Stimulated activated CD4-positive, alpha-beta T cell treated with anti-CD3 and anti-CD28 coated beads, Interleukin-1b, Interleukin-23, amount 100 ng/mL, for 1 hour (primary cell): ENCODE measurements at places on chromosomes 11 and 22.

- DNase-seq: no peak
Observed at GRCh38 chr11:59000003-59000402, 60.7 kb downstream of the GLYATL1 start.

DNA sequence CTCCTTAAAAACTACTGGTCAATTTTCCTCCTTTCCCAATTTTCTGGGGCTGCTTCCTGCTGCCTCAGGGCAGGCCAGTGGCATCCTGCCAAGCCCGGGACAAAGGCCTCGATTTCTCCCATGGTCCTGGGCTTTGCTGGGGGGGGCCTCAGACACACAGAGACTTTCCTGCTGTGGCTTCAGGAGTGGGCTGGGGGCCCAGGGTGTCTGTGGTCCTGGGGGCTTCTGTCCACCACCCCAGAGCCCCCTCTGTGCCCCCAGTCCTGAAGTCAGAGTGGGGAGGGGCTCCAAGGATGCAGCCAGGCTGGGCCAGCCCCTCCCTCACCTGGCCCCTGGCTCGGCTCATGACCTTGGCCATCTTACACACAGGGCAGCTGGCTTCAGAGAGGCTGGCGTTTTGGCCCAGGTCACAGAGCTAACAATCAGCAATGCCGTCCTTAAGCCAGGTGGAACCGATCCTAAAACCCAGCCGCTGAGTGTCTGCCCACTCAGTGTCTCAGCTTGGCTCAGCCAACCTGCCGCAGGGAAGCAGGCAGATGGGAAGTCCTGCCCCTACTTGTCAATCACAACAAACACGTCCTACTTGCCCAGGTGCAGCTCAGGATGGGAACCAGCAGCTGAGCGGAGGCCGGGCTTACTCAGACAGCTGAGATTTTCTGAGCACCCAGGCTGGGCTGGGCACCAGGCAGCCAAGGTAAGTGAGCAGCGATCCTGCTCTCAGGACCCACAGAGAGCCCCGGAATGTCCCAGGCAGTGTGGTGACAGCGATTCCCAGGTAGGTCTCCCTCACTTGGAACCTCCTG, 34.6 kb downstream of the OSBPL5 start:
- DNase-seq: no peak

GRCh38 chr22:36463783-36464184, 17.7 kb downstream of the TXN2 start:
- DNase-seq: no peak

GRCh38 chr11:120034176-120034875, 103.6 kb downstream of the TRIM29 start:
- DNase-seq: no peak

GRCh38 chr22:24952837-24953383, 394 bp downstream of the KIAA1671 start:
- no peak for DNase-seq

DNA sequence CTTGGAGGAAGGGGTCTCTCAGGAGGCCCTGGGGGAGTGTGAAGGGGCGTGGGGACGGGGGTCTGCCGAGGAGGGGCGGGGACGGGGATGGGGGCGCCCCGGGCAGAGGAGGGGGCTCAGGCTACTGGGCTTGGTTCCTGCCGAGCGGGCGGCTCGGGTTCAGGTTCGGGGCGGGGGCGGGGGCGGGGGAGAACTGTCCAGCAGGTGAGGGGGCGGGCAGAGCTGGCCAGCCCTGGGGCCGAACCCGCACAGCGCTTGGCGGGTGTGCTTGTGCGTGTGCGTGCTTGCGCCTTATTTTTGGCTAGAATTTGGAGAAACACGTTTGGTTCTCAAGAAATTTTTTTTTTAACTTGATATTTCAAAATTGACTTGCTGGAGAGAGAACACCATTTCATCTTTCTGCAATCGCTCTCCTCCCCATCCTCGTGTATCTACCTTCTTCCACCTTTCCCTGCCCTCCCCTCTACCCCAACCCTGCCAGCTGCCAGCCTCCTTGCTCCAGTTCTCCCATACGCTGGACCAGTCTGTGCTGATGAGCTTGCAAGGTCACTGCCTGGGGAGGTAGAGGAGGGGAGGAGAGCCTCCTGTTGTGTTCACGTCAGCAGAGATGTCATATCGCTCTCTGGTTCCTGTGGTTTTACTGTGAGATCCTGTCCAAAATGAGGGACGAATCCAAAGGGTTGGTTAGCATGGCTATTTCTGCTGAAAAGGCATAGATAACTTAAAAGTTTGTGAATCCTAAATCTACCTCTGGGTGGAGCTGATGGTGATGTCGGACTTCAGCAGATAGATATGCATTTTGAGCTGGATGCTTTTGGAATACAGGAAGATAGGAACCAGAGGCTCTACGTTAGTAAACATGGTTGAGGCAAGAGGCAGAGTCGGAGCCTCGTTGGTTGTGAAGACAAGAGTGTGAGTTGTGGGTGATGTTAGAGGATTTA, 668 bp downstream of the MADD start:
- DNase-seq: no peak

GRCh38 chr11:64419818-64420485, 61.0 kb downstream of the RPS6KA4 start:
- no peak for DNase-seq

- no peak for DNase-seq
Observed at GRCh38 chr11:72831521-72832300, 17.5 kb downstream of the ATG16L2 start.

DNA sequence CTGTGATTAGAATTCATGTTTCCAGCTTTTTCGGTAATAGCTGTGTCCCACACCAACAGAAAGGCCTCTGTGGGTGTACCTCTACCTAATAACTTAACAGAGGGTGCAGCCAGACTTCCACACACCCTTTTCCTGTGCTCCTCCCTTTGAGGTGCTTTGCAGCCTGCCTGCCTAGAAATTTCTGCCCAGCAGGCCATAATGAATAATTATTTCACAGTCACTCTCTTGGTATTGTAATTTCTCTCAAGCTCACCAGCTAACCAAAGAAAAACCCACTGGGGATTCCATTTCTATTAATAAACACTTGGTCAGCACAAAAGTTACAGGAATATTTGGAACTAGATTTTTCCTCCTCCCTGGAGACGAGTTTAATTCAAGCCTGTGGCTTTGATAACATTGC, 13.3 kb downstream of the WT1 start:
- DNase-seq: no peak

DNA sequence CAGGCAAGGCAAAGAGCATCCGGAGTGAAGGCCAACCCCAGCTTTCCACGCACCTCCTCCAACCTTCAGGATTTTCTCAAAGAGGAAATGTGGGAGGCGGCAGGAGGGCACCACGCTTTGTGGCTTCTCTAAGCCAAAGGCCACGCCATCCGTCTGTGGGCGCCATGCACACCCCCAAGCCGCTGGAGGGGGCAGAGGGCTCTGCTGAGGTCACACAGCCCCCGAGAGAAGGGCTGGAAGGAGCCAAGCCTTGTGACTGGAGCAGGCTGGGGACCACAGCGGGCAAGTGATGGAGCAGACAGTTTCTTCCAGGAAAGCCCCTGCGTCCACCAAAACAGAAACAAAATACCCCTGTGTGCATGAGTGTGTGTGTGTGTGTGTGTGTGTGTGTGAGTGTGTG, 527.4 kb downstream of the BRD1 start:
- DNase-seq: no peak

DNA sequence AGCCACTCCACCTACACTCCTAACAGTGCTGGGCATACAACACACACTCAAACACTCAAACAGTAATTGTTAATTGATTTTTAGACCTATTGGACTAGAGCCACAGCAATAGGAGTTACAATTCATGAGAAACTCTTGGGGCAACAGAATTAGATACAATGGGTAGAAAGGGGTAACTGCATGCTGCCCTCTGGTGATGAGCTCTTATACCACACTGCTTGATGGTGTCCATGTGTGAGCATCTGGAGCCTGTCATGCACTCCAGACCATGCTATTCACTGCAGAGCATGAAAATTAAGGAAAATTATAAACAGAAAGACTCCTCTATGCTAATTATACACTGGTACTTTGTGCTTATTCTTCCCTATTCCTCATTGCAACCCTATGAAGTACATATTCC, 975.5 kb upstream of the CCDC90B start:
- no peak for DNase-seq
